ENCODE measurements at places on chromosomes 5 and 9.

DNA sequence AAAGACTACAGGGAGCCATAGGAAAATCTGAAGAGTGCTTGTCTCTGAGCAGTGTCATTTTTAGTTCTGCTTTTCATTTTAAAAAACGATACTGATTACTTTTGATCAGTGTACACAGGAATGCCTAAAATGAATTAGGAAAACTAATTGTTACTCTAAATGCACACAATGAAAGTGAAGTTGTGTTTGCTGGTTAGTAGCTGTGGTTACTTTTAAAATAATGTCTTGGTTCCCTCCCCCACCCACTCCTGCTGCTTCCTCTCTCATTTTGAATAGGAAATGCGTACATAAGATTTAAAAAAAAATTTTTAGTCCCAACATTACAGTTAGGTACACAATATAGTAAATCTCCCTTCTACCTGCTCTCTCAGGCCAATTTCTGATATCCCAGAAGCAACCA, 47.5 kb upstream of the PLPP1 start:
- DNase-seq: no peak

DNA sequence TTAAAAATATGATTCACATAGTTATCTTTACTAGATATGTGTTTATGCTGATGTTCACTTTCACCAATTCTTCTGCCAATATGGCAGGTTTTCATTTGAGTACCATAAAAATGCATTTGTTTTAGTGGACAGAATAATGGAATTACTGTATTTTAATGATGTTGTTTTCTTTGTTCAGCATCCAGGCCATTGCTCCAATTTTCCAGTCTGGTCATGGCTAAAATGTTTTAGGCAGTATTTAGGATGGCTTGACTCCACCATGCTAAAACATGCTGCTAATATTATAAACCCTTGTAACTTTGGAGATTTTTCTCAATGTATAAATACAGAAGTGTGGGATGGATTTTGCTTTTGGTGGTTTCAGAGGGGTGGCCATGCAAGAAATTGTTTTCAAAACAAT, 273.0 kb upstream of the RPS23 start:
- DNase-seq: no peak

DNA sequence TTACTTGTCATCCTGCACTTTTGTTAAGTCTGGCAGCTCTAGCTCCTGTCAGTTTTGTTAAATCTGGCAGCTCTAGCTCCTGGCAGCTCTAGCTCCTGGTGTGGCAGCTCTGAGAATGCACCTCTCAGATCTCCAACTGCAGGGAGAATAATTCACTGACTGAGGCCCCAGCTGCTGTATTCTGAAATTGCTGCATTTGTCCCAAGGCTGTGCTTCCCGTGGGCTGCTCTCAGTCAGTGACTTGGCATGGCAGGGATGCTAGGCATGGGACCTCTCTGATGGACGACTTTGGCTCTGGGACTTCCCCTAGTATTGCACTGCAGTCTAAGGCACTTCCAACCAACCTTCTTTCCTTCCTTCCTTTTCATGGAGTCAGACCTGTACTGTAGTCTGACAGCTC, 475.7 kb downstream of the CCDC171 start:
- DNase-seq: no peak

DNA sequence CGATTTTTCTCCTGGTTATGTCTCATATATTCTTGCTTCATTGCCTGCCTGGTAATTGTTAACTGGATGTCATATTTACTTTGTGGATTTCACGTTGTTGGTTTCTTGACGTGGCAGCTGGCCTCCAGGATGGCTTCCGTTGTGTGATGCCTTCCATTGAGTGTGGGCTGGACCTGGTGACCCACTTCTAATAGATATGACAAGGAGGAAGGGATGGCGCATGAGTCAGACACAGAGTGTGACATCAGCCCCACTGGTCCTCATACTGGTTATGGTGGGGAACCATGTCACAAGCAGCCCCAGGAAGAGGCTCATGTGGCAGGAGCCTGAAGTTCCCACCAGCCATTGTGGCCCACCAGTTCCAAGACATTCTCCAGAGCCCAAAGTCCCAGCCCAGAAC, 6.4 kb upstream of the PAEP start:
- DNase-seq: no peak

DNA sequence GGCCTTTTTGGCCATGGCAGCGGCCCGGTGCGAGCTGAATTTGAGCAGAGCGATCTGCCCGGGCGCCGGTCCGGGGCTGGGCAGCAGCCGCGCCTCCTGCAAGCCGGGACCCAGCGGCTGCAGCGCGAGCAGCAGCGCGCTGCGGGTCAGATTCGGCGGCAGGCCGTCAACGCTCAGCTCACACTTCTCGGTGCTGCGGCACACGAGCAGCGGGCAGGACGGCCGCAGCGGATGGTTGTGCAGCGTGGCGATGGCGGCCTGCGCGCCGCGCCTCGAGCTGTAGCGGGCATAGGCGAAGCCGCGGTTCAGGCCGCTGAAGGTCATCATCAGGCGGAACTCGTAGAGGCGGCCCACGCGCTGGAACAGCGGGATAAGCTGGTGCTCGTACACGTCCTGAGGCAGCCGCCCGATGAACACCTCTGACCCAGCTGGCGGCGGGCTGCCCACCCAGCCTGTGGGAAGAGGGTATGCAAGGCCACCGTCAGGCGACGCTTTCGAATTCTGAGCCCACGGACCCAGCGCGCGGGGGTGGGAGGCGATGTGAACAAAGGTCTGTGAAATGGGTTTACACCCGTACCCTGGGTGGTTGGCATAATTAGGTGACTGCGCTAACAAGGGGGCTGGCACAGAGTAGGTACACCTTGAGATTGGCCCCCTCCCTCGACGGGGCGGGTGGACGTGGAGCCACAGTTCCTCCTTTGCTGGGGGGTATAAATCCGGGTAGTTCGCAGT, 755 bp downstream of the DND1 start:
- no peak for DNase-seq

- no peak for DNase-seq
These were observed 568.3 kb upstream of the TLE4 start for GRCh38 chr9:79003514-79003913.

All from stimulated activated CD4-positive, alpha-beta T cell treated with anti-CD3 and anti-CD28 coated beads, Interleukin-4, amount 100 ng/mL, for 4 hours (primary cell).